ENCODE measurements at places on chromosomes 11 and 22.

- DNase-seq: no peak
Observed at GRCh38 chr11:57475671-57476046, 15.3 kb downstream of the RTN4RL2 start.

DNA sequence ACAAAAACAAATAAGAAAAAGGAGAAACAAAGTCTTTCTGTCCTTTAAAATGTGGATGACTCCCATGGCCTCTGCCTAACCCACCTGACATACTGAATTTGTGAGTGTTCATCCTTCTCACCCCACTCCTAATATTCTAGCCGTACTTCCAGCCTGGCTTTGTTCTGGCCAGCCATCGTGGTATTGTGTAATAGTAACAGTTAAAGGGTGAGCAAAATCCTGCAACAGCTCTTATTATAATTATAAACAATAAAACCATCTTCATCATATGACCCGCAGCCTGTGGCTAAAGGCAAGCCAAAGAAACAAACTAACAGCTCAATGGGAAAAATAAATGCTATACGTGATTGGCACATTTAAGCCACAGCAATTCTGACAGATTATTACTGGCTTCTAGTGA is 721.6 kb upstream of the TENM4 start:
- no peak for DNase-seq

DNA sequence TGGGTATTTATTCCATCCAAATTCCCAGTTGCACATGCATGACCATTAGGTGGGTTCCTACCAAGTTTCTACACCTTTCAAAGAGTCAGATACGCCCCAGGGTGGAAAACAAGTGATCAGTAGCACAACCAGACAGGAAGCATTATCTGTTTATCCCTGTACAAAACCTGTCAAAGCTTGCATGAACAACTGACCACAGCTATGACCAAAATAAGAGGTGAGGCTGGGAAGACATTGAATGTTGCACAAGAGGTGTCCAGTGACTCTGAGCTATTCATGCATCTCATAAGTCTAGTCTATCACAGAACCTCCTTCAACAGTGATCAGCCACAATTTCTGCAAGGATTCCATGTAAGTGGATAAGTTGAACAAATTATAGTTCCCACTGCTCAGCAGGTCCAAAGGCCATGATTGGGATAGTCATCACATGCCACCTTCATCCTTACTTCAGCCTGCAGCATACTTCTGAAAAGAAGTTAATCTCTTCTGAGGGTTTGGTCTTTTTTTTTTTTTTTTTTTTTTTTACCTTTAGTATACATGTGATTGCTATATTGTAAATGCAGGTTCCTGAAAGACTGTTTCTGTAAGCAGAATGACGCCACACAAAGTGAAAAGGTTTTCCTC is 28.0 kb upstream of the TMEM45B start:
- no peak for DNase-seq

- no peak for DNase-seq
Observed at GRCh38 chr11:75782540-75783263, 14.1 kb downstream of the DGAT2 start.

DNA sequence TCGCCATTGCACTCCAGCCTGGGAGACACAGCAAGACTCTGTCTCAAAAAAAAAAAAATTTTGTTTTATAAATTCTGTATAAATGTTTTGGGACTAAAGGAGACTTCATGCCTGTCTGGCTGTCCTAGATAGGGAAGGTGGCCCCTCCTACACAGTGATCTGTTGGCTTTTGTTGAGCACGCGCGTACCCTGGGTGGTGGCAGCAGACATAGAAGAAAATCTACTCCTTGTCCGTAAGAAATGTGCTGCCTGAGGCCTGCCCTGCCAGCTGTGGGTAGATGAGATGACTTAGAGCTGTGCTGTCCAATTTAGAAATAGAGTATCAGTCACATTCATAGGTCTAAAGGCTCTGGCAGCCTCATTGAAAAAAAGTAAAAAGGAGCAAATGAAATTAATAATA is 37.0 kb downstream of the AP2A2 start:
- no peak for DNase-seq

DNA sequence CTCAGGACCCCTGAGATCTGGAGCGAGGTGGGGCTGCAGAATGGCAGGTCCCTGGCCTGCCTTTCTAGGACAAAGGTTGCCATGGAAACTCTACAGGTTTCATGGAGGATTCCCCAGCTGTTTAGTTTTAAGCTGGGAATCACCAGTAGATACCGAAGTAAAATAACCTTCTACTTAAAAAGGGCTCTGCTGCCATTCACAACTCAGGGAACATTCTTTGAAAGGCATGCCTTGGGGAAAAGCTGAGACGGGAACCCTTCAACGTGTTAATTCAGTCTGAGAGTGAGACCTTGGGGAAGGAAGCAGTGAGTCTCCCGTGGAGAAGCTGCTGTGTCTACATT is 493.3 kb downstream of the BRD1 start:
- DNase-seq: no peak

Data from CD8-positive, alpha-beta T cell (primary cell).